Adipocyte (in vitro differentiated cells): ENCODE measurements at places on chromosomes 13 and 19.

- DNase-seq, result peak; percentile 32
Measured at GRCh38 chr19:42286349-42287016, 15.4 kb upstream of the PRR19 start.

- DNase-seq, result no peak
Measured at GRCh38 chr13:53206455-53206854, 177.8 kb downstream of the OLFM4 start.

DNA sequence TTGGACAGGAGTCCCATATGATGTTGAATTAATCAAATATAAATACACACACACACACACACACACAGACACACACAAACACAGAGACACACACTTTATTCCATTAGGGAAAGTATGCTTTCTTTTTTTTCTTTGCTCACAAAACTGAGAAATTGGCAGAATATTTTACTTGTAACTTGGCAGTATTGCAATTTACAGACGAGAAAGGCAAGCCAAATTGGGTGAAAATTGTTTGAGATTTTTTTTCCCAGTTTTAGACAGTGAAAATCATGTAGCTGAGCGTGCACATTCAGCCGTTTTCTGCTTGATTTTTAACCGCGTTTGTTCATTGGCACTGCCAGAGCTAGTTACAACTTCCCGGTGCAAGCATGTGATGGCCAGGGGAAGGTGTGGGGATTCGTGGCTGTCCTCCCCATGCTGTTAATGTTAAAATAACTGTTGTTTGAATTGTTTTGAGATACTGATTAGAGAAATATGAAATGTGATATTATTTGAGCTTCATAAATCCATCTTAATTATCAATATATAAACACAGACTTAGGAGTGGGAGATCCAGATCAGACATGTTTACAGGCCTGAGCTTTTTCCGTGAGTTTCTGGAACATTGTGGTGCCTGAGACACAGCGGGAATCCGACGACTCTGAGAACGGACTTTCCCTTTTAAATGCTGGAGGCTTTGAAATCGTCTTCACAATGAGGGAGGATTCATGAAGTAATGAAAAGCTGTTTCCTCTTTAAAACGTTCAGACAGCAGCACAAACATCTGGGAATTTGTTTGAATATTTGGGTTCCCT, 125.5 kb downstream of the KCNRG start:
- DNase-seq, result no peak

DNA sequence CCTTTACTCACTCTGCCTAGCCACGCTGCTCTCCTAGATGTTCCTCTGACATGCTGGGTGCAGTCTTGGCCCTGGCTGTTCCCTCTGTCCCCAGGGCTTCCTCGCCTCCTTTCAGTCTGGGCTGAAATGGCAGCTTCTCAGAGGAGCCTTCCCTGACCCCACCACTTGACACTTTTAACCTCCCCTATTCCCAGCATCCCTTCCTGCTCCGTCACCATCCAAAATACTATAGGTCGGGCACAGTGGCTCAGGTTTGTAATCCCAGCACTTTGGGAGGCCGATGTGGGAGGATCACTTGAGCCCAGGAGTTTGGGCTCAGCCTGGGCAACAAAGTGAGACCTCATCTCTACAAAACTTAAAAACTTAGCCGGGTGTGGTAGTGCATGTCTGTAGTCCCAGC, 2.6 kb downstream of the FAM187B start:
- no peak for DNase-seq

DNA sequence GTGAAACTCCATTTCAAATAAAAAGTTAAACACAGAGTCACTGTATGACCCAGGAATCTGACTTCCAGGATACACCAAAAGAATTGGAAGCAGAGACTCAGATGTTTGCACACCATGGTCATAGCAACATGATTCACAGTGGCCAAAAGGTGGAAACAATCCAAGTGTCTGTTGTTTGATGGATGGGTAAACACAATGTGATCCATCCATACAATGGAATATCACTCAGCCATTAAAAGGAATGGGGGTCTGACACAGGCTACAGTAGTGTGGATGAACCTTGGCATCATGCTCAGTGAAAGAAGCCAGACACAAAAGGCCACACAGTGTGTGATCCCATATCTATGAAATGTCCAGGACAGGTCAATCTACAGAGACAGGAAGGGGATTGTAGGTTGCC, 174.3 kb downstream of the PTPRS start:
- peak; percentile 29 for DNase-seq
